Right ventricle myocardium inferior (tissue), 1 donor: ENCODE measurements at places on chromosomes 1 and 21.
A peak's percentile ranks its signal among the peaks of the same experiment; 100 is the strongest.

DNA sequence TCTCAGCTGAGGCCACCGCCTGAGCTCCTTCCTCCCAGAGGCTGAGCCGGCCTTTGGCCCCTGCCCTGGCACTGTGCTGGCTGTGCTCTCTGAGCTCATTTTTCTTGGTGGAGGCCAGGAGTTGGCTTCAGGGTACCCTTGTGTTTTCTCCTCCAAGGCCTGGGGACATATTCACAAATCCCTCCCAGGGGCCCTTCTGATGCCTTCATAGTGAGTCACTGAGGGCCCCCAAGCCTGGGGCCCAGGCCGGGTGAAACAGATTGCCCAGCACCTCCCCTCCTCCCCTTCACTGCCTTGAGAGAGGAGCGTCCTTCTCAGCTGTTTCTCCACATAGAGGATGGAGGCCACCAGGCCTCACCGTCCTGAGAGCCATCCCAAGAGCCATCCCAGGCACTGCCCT is 105.8 kb downstream of the SIK1 start:
- DNase-seq: peak; percentile 39

DNA sequence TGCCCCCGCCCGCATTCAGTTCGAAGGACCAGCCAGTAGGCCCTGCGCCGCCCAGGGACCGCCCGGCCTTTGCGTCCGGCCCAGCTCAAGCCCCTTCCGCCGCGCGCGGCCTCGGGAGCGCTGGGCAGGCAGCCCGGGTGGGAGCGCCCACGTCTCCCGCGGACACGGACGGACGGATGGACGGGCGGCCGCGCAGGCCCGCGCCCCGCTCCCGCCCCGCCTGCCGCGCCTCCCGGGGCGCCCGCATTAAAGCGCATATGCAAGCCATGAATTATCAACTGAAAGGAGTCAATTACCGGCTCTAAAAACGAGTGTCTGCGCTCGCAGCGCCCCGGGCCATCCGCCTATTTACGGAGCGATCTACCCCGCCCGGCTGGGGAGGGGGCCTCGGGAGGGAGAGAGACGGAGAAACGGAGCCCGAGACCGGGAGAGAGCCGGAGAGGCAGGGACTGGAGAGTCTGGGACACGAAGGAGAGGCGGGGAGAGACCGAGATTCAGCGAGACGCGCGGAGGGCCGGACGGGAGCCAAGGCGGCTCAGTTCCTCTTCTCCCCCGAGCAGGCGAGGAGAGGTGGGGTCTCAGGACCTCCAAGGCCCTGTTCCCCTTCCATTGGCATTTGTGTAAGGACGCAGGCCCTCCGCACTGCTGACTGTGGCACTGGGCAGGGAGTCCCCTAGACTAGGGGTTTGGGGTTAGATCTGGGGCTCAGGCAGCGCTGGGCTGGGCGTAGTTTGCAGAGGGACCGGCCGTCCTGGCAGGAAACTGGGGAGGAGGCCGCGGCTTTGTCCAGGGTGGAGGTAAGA is 41.3 kb upstream of the DMBX1 start:
- DNase-seq: peak; percentile 63

DNA sequence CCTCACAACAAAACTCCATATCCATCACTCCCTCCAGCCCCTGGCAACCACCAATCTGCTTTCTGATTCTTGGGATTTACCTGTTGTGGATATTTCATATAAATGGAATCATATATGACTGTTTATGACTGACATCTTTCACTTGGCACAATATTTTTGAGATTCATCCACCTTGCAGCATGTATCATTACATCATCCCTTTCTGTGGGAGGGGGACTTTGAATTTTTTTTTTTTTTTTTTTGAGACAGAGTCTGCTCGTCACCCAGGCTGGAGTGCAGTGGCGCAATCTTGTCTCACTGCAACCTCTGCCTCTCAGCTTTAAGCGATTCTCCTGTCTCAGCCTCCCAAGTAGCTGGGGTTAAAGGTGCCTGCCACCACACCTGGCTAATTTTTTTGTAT is 128.2 kb downstream of the ITSN1 start:
- DNase-seq: no peak

DNA sequence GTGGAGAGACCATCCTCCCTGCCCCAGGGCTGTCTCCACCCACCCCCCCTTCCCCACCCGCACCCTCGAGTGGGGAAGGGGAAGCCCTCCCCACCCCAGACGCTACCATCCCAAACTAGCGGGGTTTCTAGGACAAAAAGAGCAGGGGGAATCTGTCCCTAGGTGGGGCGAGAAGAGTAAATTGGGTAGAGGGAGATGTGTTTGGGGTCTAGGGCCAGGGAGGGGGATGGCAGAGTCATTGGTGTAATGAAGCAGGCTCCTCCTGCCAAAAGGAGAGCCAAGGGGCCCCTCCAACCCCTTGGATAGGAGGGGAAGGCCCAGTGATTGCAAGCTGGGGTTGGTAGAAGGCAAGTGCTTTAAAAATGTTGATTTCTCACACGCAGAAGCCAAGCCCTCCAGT is 10.0 kb downstream of the MEX3A start:
- no peak for DNase-seq

DNA sequence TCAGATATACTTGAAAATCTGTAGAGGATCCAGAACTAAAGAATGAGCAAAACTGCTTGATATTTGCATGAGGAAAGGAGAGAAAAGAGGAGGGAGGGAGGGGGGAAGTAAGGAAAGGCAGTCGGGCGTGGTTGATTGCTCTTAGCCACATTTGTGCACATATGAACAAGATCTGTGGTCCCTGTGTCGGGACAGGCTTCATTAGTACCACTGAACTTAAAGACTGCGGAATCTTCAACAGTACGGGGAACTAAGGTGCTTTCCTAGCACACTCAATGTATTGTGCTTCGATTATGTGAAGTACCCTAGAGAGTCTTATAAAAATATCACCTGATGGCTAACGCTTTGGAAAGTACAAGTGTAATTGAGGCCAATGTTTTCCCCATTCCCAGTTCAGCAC is 59.9 kb downstream of the ZBTB18 start:
- DNase-seq: no peak

GRCh38 chr1:162212713-162213112 is 143.2 kb downstream of the NOS1AP start:
- no peak for DNase-seq

GRCh38 chr1:183983371-183984105 is 54.0 kb downstream of the COLGALT2 start:
- DNase-seq: no peak

DNA sequence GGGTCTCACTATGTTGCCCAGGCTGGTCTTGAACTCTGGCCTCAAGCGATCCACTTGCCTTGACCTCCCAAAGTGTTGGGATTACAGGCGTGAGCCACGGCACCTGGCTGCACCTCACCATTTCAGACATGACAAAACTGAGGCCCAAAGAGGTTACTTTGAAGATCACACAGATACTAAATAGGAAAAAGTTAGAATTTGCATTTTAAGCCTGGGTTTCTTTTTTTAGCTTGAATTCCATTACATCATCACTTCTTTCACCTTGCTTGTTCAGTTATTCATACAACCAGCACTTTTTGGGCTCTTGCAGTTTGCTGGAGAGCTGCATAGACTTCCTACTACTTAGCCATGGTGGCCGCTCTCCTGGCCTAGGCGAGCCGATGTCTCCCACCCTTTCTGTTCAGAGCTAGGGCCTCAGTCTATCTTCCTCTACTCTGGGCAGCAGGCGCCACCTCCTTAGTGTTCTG is 16.3 kb upstream of the CD2 start:
- no peak for DNase-seq

DNA sequence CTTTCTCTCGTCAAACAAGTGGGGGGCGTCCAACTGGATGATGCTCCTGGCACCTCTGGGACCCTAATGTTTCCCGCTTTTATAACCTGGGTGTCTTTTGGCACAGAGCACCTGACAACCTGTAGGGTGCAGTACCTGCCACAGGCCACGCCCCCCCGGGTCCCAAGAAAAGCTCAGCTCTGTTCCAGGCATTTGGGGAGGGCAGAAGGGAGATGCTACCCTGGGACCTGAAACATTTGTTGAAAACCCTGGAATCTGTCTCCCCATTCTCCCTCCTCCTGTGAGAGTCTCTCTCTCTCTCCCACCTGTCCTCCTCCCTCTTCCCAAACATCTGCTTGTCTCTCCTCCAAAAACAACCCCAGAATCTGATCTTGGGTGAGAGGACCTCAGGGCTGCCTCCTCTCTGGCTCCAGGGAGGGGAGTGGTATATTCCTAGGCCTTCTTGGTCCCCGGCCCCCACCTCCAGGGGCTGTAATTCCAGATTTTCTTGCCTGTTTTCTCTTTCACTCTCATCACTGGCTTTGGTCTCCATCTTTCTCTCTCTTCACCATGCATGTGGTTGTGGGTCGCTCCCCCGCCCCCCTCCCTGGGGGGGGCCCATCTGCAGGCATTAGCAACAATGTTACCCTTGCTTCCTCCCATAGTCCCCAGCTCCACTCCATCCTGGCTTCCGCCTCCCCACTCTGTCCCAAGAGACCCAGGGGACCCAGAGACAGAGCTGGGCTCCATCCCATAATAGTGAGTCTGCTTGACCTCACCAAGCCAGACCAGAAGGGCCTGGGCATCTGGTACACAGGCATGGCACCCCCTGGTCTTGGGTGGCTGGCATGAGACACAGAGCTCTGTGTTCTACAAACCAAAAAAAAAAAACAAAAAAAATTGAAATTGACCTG is 4.1 kb downstream of the AHDC1 start:
- no peak for DNase-seq

DNA sequence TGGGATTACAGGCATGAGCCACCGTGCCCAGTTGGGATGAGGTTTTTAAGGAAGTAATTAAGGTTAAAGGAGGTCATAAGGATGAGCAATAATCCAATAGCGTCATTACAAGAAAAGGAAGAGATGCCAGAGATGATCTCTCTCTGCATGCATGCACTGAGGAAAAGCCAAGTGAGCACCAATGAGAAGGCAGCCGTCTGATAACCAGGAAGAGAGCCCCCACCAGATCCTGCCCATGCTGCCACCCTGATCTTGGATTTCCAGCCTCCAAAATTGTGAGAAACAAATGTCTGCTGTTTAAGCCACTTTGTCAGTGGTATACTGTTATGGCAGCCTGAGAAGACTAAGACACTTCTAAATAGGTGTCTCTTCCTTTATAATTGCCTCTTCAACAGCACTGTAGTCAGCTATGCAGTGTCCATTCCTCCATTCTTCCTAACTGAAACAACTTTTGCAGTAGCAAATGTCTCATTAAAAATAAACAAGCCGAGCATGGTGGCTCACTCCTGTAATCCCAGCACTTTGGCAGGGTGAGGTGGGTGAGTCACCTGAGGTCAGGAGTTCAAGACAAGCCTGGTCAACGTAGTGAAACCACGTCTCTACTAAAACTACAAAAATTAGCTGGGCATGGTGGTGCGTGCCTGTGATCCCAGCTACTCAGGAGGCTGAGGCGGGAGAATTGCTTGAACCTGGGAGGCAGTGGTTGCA is 216.2 kb upstream of the RUNX1 start:
- no peak for DNase-seq

- DNase-seq: no peak
Measured at GRCh38 chr21:43868461-43868860, 3.4 kb downstream of the AGPAT3 start.

DNA sequence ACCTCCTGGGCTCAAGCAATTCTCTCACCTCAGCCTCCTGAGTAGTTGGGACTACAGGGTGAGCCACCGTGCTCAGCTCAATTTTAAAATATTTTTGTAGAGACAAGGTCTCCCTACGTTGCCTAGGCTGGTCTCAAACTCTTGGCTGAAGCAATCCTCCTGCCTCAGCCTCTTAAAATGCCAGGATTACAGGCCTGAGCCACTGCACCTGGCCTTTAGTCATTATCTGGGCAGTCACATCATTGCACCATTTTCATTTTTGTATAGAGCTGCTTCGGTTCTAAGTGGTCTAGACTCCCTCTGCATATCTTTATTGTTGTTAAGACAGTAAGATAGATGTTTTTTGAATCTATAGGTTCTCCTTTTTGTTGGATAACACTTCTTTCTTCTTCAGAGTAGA is 39.9 kb downstream of the ATF3 start:
- DNase-seq: no peak

DNA sequence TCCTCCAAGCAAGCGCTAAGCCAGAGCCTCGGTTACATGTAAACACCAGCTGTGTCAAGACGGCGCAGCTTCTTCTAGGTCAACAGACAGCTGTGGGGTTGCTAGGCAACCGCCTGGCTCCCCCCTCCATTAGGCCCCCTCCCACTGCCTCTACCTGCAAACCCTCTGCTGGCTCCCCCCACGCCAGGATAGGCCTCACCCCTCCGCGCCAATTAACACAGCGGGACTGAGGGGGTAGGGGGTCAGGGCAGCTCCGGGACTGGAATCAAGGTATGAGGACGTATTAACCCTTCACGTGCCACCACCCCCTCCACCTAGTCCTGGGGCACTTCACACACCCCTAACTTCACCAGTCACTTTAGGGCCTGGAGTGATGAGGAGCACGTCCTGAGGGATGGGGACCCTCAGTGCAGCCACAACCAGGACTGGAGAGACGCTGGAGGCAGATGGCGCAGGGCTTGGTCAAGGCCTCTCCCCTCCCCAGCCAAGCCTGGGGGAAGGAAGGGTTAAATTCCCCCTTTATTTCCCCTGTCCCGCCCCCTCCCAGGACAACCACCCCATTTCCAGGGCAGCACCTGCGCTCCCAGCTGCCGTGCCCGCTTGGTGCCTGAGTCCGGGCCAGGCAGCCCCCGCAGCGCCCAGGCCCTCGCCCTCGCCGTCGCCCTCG is 37.4 kb upstream of the WASF2 start:
- DNase-seq: peak; percentile 78

GRCh38 chr1:94654031-94654430 is 112.5 kb upstream of the F3 start:
- no peak for DNase-seq

DNA sequence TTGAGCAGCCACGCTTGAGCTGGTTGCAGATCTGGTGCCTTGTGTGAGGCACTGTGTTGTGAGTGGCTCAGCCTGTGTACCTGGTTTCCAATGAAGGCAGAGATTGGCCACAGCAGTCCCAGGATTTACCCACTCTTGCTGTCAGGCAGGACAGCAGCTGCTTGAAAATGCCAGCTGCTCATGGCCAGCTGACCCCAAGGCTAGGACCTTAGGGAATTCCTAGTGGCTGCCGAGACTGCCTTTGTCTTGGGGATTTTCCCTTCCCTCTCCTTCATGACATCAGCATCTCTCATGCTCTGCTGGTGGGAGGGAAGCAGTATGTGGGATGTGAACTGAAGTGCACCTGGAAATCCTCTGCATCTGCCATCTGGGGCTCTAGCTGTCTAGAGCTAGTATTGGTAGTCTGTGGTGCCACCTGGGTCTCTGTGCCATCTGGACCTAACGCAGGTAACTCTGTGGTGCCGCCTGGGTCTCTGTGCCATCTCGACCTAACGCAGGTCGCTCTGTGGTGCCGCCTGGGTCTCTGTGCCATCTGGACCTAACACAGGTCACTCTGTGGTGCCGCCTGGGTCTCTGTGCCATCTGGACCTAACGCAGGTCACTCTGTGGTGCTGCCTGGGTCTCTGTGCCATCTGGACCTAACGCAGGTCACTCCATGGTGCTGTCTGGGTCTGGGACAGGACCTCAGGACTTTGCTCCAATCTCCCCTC is 3.8 kb upstream of the LRRC47 start:
- DNase-seq: no peak

DNA sequence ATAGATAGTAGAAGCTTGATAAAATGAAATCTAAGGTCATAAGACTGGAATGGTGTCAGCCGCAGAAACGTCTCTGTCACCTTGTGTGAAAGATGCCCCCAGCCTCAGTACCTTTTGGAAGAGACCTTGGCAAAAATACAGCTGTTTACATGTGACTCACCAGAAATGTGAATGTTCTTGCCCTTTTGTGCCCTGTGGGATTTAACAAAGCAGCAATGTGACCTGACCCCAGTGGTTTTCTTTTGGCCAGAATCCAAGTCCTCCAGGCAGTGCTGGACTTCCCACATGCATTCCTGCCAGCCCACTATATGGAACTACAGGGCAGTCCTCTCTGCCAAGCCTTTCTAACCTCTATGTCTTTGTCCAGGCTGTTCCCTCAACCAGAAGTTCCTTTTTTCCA is 27.2 kb upstream of the LRRC8C start:
- DNase-seq: no peak

GRCh38 chr1:231418741-231419107 is 3.4 kb downstream of the EGLN1 start:
- DNase-seq: no peak
